ENCODE measurements at places on chromosomes 16 and 17.

DNA sequence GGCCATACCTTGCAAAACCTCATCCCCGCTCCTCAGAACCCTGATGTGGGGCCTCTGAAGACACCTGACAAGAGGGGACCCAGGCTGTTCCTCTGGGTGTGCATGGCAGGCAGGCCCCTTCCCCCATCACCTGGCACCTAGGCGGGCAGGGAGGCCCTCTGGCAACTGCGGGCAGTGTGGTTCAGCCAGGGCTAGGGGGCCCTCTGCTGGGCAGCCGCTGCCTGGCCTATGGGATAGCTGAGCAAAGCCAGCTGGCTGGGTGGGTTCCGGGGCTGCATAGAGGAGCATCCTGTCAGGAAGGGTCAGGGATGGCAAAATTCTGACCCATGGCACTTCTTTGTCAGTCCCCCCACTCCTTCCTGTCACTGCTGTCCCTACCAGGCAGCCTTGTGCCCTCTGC, 228.7 kb upstream of the ASIC2 start:
- DNase-seq, result no peak

GRCh38 chr17:80913928-80914821, 77.5 kb upstream of the CHMP6 start:
- no peak for DNase-seq

- no peak for DNase-seq
Observed at GRCh38 chr16:27461483-27462171, 59.7 kb downstream of the IL21R start.

- DNase-seq, result no peak
Observed at GRCh38 chr17:82277851-82278250, 4.4 kb upstream of the CSNK1D start.

DNA sequence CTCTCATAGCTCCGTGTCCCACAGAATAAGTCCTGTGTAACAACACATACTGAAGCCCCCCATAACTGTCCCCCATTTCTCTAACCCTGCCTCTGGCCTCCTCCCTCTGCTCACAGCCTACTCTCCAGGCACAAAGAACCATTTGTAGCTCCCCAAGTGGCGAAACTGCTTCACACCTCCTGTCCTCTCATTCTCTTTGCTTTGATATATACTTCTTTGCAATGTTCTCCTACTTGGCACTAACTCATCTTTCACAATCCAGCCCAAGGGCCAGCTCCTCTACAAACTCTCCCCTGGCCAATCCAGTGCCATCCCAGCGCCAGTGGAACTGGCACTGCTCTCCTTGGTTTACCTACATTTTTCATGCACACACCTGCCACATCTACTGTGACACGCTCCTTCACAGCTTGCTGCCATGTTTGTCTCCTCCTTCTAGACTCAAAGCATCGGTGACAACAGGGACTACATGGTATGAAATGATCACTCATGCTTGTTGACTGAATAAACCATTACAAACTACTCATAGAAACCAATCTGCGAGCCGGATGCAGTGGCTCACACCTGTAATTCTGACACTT, 12.8 kb downstream of the CYTH1 start:
- no peak for DNase-seq

DNA sequence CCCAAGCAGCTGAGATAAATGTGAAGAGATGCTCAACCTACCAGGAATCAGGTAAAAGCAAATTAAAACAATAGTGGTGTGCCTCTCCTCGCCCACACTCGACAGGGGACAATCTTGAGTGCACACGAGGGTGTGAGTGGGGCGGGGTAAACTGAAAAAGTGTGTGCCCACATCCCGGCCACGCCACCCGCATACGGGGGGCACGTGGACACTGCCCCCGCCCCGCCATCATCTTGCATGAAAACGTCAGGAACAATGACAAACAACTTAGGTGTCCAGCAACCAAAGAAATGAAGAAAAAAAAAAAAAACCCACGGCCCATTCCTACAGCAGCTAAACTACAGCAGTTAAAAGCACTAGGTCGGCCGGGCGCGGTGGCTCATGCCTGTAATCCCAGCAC, 14.1 kb downstream of the PEMT start:
- no peak for DNase-seq

- no peak for DNase-seq
Observed at GRCh38 chr17:725746-726145, 6.7 kb upstream of the TLCD3A start.
